ENCODE measurements at places on chromosomes 12 and 14.

- no peak for DNase-seq
Measured at GRCh38 chr14:51041883-51042282, 53.0 kb downstream of the TRIM9 start.

GRCh38 chr12:77401064-77401769 is 335.8 kb upstream of the E2F7 start:
- no peak for DNase-seq

DNA sequence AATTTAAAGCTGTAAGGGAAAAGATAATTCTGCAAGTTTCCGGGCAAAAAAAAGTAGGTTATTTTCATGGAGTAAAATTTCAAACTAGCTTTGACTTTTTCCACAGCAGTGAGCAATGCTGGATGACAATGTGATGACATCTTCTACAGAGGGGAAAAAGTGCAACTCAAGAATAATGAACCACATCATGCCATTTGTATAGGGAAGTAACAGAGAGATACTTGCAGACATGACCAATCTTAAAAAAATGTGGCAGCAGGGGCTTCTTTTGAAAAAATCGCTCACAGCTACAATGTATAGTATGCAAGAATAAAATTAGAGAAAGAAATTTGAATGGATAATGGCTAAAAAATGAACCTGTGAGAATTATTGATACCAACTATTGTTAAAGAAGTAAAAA is 115.5 kb downstream of the DHRS2 start:
- no peak for DNase-seq

DNA sequence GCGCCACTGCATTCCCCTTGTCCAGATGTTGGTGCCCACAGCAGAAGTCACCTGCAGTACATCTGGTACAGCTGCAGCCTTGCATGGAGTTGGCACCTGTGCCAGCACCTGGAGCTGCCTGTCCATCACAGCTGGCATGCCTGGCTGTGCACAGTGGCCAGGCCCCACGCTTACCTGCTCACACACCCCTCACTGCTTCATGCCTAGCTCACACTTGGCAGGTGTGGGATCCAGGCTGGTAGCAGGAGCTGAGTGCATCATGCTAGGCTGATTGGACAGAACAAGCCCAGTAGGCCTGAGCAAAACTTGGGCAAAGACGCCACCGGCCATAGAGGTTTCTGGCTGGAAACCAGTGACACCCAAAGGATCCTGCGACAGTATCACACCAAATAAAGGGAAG is 402.8 kb downstream of the FOXG1 start:
- DNase-seq, result no peak

- no peak for DNase-seq
Measured at GRCh38 chr12:92149563-92149962, 3.9 kb upstream of the BTG1 start.

GRCh38 chr12:9132008-9132535 is 16.4 kb upstream of the A2M start:
- no peak for DNase-seq

GRCh38 chr14:95490727-95491451 is 25.6 kb downstream of the SYNE3 start:
- no peak for DNase-seq

DNA sequence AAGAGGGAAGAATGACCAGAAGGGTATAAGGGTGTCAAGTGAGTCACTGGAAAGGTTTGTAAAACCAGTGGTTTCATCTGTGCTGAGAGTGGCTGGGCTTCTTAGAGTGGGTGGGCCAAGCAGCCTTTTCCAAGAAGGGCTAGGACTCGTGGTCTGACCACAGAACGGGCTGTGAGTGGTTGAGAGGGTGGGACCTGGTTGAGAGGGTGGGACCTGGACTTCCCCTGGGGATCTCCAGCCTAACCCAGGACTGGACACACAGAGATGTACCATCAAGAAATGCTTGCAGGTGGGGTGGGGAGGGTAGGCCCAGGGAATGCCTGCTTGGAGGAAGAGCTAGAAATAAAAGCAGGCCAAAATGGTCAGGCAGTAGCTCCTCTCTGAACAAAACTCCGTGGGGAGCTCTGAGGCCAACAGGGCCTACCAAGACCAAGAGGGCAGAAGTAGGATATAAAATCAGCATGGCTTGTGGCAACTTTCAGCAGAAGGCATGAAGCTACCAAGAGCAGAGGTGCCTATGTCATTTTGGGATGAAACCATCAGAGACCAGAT is 140.5 kb downstream of the FOXN3 start:
- peak; percentile 77 for DNase-seq

GRCh38 chr12:5969156-5969973 is 24.3 kb upstream of the ANO2 start:
- DNase-seq, result no peak

DNA sequence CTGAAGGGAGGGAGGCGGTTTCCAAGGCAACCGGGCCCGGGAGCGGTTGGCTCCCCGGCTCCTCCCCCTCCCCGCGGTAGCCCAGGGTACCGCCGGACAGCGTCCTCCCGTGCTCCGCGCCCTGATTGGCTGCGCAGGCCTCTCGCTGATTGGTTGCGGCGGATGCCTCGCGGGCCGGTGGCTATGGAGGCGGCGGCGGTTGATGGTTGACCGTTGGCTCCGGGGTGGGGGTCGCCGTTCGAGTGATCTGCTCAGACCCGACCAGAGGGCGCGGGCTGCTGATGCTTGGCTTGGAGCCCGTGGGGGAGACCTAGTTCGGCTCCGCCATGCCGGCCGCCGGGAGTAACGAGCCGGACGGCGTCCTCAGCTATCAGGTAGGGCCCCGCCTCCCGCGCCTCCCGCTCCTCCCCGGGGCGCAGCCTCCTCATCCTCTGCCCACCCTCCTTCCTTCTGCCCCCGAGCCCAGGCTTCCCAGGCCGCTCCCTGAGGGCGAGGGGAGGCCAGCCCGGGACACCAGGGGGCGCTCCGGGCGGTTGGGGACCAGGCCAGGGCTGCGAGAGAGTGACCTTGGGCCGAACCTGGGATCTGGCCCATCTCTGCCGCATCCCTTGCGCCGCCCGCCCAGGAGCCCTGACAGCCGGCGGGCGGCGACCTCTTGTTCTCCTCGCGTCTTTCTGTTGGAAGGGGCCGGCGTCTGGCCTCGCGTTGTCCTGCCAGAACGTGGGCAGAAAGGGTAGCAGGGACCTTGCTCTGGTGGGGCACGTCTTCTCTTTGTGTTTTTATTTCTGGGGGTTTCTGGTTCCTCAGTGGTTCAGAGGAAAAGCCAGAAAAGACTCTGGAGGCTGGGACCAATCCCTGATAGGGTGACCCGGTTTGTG is at the start of gene SLC4A8:
Gene SLC4A8 (plus strand): TSS at position 170 of the 878 bp plus-strand sequence. CDS start 157 bp downstream, at position 327.
- peak; percentile 83 for DNase-seq

DNA sequence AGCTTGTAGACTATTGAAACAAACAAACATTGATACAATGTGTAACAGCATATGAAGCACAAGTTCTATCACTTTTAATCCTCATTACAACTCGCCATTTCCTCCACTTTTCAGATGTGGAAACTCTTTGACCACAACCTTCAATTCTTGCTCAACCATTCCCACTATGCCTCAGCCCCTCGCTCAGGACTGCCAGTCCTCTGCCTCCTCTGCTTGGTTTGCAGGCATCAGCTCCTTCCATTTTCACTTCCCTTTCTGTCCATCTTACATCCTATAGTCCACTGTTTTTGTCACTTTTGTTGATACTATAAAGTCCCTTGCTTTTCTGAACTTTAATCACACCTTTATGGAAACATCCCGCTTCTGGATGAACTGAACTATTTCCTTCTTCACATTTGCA is 28.2 kb upstream of the CD27 start:
- no peak for DNase-seq

DNA sequence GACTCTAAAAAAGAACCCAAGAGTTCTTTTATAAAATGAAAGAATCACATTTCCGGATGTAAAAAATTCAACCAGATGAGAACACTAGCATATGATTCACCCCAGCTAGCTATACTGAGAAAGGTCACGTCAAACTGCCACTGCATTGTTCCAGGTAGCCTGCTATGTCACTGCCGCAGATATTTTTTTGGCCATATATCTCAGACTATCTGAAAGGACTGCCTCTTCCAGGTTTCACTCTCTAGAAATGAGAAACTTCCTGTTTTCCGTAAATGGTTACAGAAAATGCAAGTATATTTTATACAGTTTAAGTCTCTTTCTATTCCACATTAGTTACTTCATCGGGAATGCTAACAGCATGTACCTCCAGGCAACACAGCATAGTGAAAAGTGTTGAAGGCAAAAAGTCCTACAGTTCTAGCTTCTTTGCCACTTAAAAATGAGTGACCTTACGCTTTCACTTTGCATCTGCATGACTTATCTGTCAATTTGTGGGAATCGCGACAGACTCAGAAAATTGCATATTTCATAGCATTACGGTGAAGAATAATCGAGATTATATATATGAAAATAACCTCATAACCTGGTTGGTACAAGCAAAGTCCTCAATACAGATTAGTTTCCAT is 105.2 kb downstream of the MED13L start:
- no peak for DNase-seq

DNA sequence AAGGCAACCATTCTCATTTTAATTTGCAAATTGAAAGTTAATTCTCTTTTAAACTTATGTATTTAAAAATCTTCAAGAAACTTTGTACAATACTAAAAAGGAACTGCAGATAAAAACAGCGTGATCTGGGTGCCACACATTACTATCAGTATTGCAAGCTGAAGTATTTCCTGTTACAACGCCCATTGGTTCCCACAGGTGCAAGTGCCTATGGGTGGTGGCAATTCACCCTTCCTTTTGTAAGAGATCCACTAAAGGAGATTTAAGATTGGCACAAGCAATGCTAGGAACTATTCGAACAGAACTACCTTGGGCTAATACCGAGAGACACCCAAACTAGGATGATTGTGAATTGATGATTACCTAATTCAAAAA is 13.2 kb downstream of the TAOK3 start:
- no peak for DNase-seq

- no peak for DNase-seq
Measured at GRCh38 chr12:121495746-121496145, 85.1 kb downstream of the KDM2B start.

- DNase-seq, result no peak
Measured at GRCh38 chr14:78823035-78823434, 652.9 kb downstream of the NRXN3 start.

DNA sequence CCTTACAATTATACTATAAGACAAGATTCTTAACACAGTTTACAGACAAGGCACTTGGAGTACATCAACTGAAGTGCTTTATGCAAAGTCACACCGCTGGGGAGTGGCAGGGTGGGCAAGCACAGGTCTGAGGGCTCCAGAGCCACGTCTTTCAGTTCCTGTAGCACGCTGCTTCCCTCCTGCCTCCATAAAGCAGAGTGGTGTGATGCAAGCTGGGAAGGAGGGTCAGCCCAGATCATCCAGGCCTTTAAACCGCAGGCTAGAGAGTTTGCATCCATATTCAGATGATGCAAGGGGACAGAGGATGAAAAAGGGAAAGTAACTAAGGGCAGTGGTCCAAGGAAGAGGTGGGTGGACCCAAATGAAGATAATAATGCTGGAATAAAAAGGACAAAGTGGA is 132.6 kb downstream of the ITPR2 start:
- DNase-seq, result no peak

GRCh38 chr14:64628940-64629408 is 75.2 kb upstream of the PLEKHG3 start:
- no peak for DNase-seq

- DNase-seq, result peak; percentile 93
Measured at GRCh38 chr12:113185180-113186032, at the start of the genes DDX54 and RITA1. Gene DDX54, minus strand, starts transcription at chr12:113185478. Its CDS starts 27 bp downstream, at chr12:113185451. Gene RITA1, plus strand, starts transcription at chr12:113185721. Its CDS starts 1,026 bp downstream, at chr12:113186747.

DNA sequence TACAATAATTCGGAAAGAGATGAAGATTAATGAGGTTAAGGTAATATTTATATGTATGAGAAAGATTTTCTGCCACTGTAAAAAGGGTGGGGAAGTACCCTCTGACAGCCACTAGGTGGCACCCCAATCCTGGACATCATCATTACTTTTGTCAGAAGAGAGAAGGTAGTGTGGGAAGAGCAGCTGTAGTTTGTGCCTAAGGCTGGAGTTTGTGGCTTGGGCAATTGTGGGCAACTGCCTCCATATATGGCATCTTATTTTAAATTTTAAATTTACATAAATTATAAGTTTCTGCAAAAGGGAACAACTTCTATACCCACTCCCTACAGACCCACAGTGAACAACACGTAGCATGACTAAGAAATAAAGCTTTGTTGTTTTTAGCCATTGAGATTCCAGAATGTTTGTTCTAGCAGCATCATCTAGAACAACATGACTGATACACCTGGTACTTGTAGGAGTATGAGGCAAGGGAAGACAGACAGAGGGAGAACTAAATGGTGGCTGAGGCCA is 34.4 kb upstream of the SYCP3 start:
- DNase-seq, result peak; percentile 64

DNA sequence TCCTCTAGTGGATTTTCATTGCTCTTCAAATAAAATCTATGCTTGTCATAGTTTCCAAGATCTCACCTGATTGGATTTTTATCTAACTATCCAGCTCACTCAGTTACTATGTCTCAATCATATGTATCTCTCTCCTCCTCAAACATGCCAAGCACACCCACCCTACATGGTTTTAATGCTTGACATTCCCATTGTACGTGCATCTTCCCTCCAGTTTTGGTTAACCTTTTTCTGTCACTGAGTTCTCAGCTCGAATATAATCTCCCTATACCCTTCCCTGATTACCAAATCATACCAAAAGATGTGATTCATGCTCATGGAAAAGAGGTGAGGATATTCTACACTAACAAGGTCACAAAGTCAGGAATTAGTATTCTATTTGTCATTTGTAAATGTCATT is 12.0 kb upstream of the PTPRQ start:
- DNase-seq, result no peak

DNA sequence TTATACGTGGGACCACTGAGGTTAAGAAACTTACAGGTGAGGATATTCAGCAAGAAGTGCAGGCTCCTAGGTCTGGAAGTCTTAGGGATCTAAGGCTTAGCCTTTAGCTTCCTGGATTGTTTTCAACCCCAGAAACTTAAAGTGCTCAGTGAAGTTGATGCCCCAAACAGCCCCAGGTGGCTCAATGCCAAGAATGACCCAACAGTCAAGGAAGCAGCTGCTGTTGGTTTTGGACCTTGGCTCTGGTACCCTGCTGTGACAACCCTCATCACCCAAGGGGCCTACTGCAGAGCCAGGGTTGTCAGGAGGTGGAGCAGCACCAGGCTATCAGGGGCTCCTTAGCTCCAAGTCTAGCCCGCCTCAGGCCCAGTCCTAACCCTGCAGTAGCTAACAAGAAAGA is 36.8 kb downstream of the VDR start:
- DNase-seq, result no peak

GRCh38 chr14:37792124-37792523 is 196.7 kb downstream of the TTC6 start:
- no peak for DNase-seq

DNA sequence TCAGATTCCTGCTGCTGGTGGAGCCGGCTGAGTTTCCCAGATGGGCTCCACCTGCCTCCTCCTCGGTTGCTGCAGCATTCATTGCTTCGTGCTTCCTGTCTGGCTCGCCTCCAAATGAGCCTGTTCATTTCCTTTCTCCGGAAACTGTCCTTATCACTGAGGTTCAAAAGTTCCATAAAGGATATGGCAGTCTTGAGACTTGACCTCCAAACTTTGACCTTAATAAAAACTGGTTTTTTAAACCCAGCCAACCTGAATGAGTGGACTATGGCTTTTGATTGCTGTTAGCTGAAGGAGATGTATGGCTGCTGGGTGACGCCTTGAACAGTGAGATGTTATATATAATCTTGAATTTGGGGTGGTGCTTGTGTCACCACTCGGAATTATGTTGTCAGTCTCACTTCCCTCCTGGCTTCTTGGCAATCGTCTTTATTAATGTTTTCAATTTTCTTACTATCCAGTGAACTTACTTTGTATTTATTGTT is 62.7 kb downstream of the RASSF3 start:
- peak; percentile 45 for DNase-seq
